ENCODE measurements at places on chromosomes 1 and 21.

DNA sequence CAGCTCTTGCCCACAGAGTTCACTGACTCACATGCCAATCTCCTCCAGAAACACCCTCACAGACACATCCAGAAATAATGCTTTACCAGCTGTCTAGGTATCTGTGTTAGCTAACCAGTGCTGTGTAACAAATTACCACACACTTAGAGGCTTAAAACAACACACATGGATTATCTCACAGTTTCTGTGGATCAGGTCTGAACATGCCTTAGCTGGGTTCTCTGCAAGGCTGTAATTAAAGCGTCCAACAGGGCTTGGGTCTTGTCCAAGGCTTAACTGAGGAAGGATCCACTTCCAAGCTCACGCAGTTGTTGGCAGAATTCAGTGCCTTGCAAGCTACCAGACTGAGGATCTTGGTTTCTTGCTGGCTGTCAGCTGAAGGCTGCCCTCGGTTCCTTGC is 92.5 kb upstream of the RGS4 start:
- no peak for DNase-seq

DNA sequence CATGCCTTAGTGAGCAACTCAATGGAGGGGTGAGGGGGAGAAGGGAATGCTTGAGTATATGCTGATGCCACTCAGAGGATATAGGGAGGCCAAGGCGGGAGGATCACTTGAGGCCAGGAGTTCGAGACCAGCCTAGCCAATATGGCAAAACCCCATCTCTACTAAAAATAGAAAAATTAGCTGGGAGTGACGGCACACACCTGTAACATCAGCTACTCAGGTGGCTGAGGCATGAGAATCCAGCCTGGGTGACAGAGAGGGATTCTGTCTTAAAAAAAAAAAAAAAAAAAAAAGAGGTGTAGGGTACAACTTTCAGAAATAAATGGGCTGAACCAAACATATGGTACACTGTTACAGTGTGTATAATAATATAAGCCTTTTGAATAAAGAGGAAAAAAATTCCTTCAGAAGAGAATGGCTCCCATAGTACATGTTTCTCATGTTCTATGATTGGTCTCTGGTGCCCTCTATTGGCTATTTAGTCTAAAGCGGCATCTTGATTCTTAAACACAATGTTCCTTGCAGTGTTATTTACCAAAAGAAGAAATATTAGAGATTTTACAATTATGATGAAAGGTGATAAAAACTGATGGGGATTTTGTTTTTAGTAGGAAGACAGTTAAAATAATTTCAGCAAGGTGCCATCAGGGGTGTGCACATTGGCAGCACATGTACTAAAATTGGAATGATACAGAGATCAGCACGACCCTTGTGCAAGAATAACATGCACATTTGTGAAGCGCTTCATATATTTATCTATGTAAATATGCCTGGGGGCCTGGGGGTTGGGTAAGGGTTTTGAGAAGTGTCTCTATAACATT is 109.8 kb downstream of the PATJ start:
- peak; percentile 72 for DNase-seq

DNA sequence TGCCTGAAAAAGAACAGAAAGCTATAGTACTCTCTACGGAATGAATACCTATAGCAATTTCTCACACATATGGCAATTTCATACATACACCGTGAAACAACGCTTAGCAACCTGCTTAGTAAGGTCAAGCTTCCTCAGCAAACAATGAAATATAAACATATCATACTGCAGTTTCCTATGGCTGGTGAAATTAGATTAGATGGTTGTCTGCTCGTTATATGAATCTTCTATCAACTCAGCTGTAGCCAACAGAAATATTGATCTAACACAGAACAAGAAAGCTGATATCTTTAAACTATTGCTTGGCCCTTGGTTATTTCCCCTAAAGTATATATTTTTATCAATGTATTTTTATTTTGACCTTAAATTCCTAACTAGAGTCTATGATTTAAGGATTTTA is 187.8 kb downstream of the SLC44A5 start:
- no peak for DNase-seq

GRCh38 chr1:21099034-21099868 is 77.4 kb downstream of the EIF4G3 start:
- no peak for DNase-seq

GRCh38 chr1:8825985-8826481 is 8.6 kb upstream of the RERE start:
- peak; percentile 58 for DNase-seq

DNA sequence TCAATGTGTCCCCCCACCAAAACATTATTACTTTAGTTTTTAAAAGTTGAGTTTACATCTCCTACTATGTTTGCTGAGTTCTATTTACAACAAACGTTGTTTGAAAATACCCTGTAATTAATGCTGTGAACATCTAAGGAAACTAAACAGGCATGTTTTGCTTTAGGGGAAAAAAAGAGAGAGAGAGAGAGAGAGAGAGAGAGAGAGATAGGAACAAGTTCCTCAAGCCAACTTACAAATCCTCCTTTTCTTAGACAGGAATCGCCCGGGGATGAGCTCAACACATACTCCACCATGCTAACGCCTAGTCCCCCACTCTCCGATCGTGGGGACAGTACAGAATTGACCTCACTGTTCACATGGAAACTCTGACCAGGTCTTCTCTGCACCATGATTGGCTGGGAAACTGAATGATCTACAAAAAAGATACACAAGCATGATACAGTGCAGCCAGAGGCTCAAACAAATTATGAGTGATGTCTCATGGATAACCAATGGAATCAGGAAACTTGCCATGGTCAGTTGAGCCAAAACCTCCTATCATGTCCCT is 59.8 kb downstream of the PUM1 start:
- DNase-seq: no peak

- no peak for DNase-seq
Measured at GRCh38 chr1:185627171-185627570, 107.0 kb upstream of the HMCN1 start.

DNA sequence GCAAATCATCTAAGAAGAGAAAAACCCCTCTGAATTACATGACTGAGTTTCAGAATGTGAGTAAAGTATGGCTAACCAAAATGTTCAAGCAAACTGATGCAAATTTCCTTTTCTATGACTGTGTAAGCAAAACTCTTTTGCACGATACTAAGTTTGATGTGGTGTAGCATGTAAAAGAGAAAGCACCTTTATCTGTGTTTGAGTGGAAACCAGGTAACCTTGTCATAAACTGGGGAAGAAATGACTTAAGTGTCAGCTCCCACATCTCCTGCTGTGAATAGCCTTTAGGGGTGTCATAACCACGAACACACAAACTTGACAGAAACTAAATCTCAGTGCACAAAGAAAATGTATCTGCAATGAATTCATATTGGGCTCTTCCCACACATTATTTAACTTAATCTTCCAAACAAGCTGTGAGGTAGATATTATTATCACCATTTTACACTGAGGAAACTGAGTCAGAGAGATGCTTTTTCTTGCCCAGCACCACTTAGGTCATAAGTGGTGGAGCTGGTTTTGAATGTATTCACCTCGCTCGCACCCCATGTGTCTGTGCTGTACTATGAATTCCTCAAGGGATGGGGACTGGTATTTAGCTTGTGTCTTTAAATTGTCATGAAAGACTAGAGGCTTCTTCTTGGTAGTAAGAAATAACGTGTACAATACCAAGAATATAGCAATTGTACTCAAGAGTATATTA is 32.9 kb upstream of the IL12RB2 start:
- DNase-seq: no peak

DNA sequence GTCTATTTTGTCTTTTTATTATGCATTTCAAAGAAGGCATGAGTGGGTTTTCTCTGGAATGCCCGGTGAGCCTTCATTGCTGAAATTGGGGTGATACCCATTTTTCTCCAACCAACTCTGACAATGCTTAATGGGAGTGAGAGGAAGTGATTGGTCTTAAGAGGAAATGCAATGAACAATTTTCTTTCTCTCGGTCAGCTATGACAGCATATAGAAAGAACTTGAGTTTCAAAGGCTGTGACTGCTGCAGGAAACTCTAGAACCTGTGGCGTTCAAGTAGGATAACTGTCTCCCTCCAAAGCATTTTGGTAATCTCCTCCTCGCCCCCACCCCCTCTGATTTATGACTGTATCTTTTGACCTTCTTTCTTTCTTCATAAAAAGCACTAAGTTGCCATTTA is 155.9 kb downstream of the LYPLAL1 start:
- peak; percentile 60 for DNase-seq

DNA sequence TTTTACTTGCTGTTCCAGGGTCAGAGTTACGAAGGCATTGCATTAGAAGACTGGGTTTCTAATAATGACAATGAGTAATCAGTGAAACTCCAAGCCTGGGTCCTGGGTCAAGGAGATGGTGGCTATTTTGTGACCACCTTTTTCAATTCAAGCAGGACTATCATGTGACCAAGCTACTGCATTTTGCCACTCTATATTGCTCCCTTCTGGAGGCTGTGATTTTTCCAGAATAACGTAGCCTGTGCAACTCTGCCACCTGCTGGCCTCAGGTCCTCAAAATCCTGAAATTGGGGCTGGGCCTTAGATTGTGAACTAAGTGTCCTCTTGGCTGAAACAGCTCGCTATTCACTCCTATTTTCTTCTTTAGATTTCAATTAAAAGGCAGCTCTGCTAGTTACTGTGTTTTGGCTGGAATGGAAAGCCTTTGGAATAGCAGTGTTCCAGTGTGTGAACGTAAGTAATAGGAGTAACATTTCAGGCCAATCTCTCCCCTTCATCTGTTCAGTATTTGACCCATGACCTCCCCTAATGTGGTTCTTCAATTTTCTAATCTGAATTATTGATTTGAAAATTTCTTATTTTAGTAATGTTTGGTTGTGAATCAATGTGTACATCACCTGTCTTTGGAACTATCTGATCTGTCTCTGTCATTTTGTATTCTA is 52.9 kb upstream of the CD46 start:
- peak; percentile 74 for DNase-seq

GRCh38 chr1:55700359-55701130 is 485.4 kb upstream of the USP24 start:
- peak; percentile 90 for DNase-seq

- DNase-seq: peak; percentile 30
Measured at GRCh38 chr1:113123737-113124136, 50.7 kb downstream of the LRIG2 start.

DNA sequence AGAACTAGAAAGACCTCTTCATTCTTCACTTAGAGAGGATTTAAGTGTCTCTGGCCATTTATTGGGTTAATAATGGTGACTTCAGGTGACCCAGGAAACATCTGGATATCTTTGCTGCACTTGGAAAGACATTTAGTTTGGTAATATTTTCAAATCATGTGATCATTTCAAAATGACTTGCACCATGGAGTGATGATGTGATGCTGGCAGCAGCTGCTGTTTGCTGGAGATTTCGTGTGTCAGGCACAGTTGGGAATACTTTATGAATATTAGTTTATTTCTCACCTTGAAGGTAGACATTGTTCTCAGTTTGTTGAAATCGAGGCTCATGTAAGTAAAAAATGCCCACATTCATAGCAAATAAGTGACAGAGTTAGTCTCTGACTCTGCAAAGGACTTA is 236.0 kb downstream of the DISC1 start:
- DNase-seq: no peak

- no peak for DNase-seq
Measured at GRCh38 chr1:200027264-200027823, at the start of gene NR5A2. TSS of gene NR5A2 (plus strand) at chr1:200027710. CDS start at chr1:200027848, 138 bp downstream.

DNA sequence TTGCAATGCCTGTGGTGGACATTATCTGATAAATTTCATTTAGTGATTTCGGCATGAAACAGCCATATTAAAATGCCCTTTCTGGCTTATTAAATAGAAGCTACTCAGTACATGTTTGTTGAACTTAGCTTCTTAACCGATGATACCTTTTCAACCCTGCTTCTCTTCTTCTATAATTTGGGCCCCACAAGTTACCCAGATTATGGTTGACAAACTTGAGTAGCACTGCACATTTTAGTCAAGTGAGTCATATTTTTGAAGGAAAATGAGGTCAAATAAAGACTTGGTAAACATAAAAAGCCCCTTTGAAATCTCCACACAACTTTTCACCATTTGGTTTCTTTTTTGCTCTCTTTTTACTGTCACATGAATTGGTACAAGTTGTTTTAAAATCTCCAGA is 33.8 kb downstream of the GIPC2 start:
- DNase-seq: peak; percentile 78

DNA sequence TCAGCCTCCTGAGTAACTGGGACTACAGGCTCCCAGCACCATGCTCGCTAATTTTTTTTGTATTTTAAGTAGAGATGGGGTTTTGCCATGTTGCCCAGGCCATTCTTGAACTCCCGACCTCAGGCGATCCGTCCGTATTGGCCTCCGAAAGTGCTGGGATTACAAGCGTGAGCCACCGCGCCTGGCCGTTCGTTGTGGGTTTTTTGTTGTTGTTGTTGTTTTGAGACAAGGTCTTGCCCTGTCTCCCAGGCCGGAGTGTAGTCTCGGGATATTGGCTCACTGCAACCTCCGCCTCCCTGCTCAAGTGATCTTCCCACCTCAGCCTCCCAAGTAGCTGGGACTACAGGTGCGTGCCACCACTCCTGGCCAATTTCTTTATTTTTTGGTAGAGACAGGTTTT is 4.7 kb upstream of the INAVA start:
- DNase-seq: no peak

GRCh38 chr21:44881198-44881872 is 7.8 kb upstream of the PTTG1IP start:
- DNase-seq: peak; percentile 85

DNA sequence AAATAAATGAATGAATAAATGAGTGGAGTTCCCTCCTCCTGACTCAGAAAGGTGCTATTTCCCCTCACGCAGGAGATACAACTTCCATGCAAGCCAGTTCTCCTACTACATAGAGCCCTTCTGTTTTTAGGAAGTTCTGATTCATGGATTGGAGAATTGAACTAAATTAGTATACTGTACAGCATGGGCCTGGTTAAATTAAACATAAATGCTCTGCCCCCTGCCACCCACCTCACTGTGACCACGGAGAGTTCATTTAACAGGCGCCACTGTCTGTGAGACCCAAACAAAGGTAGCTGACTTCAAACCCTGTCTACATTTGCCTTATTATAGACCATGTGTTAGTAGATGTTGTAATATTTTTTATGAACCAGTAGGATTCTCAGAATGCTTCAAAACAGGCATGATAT is 9.1 kb upstream of the IRF2BP2 start:
- peak; percentile 25 for DNase-seq

DNA sequence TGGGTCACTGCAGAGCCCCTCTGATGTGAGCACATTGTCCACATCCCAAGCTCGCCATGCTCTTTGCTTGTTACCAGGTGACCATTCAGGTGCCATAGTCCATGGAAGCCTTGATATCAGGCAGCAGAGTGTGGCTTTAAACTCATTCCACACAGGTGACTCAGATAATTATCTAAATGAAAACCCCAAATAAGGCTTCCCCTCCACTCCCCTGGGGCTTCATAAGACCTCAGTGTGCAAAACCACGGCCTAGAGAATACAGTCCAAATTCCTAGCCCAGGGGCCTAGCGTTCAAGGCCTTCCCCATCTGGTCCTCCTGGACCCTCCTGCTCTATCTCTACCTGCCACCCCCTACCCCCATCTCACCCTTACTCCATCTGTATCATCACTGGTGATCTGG is 97.1 kb downstream of the ARHGEF10L start:
- peak; percentile 91 for DNase-seq

GRCh38 chr1:22229379-22229778 is 86.5 kb upstream of the WNT4 start:
- peak; percentile 79 for DNase-seq
